Testis (tissue), 5 donors: ENCODE measurements at places on chromosomes 4 and X.
A peak's percentile ranks its signal among the peaks of the same experiment; 100 is the strongest.

DNA sequence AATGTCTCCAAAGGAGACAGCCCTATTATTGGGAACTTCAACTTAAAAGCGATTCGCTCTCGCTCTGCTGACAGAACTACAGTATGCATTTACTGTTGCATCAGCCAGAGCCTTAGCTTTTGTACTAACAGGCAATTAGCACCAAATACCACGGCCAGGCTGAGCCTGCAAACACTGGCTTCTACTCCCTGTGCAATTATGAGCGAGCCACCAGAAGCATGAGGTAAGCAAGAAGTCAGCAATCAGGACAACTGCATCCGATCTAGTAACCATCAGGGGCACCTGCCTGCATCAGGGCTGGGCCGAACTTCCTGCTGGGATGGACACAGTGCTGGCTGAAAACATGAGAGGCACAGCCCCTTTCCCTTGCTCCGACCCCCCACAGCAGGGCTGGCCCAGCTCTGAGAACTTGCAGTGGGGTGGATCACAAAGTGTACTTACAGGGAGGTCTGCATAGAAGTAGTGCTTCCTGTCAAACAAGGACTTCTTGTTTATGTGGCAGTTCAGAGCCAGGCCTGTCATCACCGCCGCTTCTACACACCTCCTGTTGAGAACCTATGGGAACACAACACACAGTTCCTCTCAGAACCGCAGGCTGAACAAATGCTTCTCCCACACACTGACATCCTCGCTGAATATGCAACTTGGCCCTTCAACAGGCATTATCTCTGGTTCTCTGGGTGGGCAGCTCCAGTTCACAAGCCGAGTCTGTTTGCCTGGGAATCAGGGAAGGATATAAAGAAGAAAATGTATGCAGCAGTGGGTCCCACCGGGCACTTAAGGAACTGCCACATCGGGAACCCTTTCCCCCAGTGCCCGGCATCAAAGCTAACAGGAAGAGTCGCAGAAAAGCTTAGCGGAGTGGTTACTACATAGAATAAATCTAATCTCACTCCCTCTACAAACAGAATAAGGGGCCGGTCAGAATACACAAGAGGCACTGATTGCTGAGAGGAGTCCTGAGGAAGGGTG, 41.5 kb downstream of the GATB start:
- no peak overlapping the region for H3K4me3 ChIP-seq
- no peaks in the 10 kb centered on the region for H3K4me1 ChIP-seq
- H3K36me3 ChIP-seq = no peaks in the 10 kb centered on the region
- no peak overlapping the region for H3K27ac ChIP-seq

DNA sequence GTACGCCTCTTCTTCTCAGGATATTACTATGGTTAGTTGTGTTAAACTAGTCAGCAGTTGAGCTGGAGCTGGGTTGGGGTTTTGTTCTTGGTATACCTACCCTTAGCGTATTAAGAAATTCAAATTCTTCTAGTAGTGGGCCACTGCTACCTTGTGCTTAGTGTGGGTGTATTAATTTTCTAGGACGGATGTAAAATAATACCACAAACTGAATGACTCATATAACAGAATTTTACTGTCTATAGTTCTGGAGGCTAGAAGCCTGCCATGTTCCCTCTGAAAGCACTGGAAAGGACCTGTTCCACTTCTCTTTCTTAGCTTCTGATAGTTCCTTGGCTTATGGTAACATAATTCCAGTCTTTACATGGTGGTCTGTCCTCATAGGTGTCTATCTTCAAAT, 1274.7 kb downstream of the ADGRL3 start:
- DNase-seq = no peak
- no peaks in the 10 kb centered on the region for H3K27me3 ChIP-seq
- no peak overlapping the region for H3K4me3 ChIP-seq
- H3K27ac ChIP-seq = no peak overlapping the region
- no peaks in the 10 kb centered on the region for H3K36me3 ChIP-seq
- no peaks in the 10 kb centered on the region for H3K4me1 ChIP-seq

- H3K27ac ChIP-seq = no peak overlapping the region
- H3K4me1 ChIP-seq = no peaks in the 10 kb centered on the region
- H3K36me3 ChIP-seq = no peaks in the 10 kb centered on the region
- DNase-seq = no peak
- no peak overlapping the region for H3K4me3 ChIP-seq
Measured at GRCh38 chrX:34631479-34632220, 25.4 kb downstream of the TMEM47 start.

DNA sequence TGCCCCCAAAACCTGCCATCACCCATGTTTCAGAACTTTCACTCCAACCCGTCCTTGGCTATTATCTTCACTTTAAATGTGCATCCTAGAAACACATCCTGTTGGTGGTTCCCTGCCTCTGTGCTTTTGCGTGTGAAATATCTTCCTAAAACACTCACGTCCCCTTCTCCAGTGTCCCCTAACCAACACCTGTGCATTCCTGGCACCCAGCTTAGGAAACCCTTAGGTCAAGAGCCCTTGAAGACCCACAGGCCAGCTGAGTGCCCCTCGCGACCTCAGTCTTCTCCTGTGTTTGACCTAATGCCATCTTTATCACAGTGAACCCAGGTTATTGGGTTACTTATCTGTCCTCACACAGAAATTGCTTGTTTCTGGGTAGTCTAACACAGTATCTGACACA, 117.6 kb downstream of the STK32B start:
- H3K27me3 ChIP-seq = no peaks in the 10 kb centered on the region
- DNase-seq = no peak
- no peak overlapping the region for H3K4me3 ChIP-seq
- H3K36me3 ChIP-seq = no peaks in the 10 kb centered on the region
- H3K27ac ChIP-seq = no peak overlapping the region

GRCh38 chr4:7803992-7804755, 135.5 kb downstream of the AFAP1 start:
- H3K4me3 ChIP-seq = no peak overlapping the region
- H3K36me3 ChIP-seq = no peaks in the 10 kb centered on the region
- no peaks in the 10 kb centered on the region for H3K27me3 ChIP-seq
- H3K4me1 ChIP-seq = peaks cover 14% of the 10 kb centered on the region
- H3K27ac ChIP-seq = no peak overlapping the region

GRCh38 chr4:152094970-152095700, 334.3 kb upstream of the GATB start:
- H3K4me1 ChIP-seq = no peaks in the 10 kb centered on the region
- no peak overlapping the region for H3K27ac ChIP-seq
- no peak overlapping the region for H3K4me3 ChIP-seq
- H3K36me3 ChIP-seq = no peaks in the 10 kb centered on the region

GRCh38 chr4:64899563-64899962, 490.3 kb upstream of the TECRL start:
- H3K4me3 ChIP-seq = no peak overlapping the region
- no peaks in the 10 kb centered on the region for H3K36me3 ChIP-seq
- H3K27me3 ChIP-seq = no peaks in the 10 kb centered on the region
- DNase-seq = no peak
- no peaks in the 10 kb centered on the region for H3K4me1 ChIP-seq

- H3K4me3 ChIP-seq = no peak overlapping the region
- H3K4me1 ChIP-seq = no peaks in the 10 kb centered on the region
- H3K27ac ChIP-seq = no peak overlapping the region
- H3K36me3 ChIP-seq = no peaks in the 10 kb centered on the region
- H3K27me3 ChIP-seq = no peaks in the 10 kb centered on the region
Measured at GRCh38 chrX:31872007-31872406, 800.2 kb upstream of the FTHL17 start.

DNA sequence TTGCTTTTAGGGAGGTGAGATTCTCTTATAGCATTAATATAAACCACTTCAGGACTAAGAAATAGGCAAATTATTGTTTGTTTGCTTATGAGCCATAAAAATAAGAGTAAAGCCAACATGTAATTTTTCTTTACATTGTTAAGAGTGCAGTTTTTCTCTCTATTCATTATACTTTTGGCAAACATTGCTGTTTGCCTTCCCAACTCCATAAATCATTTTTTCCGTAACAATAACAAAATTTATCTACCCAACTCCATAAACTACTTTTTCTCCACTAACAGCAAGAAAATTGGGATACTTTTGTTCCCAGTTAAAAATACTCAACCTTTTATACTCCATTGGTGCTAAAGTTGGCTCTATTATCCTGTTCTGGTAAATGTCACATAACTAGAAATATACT, 229.7 kb upstream of the GPRIN3 start:
- H3K4me1 ChIP-seq = no peaks in the 10 kb centered on the region
- no peaks in the 10 kb centered on the region for H3K36me3 ChIP-seq
- no peak overlapping the region for H3K4me3 ChIP-seq
- H3K27me3 ChIP-seq = no peaks in the 10 kb centered on the region
- H3K27ac ChIP-seq = no peak overlapping the region

GRCh38 chr4:74874753-74875367, 58.1 kb upstream of the PARM1 start:
- peak; percentile 63 for DNase-seq
- H3K27me3 ChIP-seq = no peaks in the 10 kb centered on the region
- H3K4me3 ChIP-seq = no peak overlapping the region

GRCh38 chr4:105327956-105328355, 145.9 kb downstream of the PPA2 start:
- no peaks in the 10 kb centered on the region for H3K36me3 ChIP-seq
- no peaks in the 10 kb centered on the region for H3K27me3 ChIP-seq
- H3K27ac ChIP-seq = no peak overlapping the region
- no peak overlapping the region for H3K4me3 ChIP-seq
- no peak for DNase-seq
- no peaks in the 10 kb centered on the region for H3K4me1 ChIP-seq

DNA sequence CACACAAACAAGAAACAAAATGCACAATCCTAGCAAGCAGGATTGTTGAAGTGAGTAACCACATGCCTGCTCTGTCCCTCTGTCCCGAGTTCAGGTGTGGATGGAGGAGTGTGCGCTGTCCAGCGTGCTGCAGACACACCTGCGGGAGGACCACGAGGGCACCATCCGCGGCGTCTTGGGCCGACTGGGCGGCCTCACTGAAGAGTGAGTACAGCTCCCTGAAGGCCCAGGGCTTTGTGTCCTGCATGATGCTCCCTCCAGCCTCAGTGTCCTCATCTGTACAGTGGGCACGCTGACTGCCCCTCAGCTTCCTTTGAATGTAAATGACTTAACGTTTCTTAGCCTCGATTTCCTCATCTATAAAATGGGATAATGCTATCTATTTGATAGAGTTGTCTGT, 82.5 kb downstream of the EVC start:
- no peak for DNase-seq
- no peak overlapping the region for H3K27ac ChIP-seq
- H3K36me3 ChIP-seq = no peaks in the 10 kb centered on the region
- no peaks in the 10 kb centered on the region for H3K27me3 ChIP-seq

- H3K36me3 ChIP-seq = no peaks in the 10 kb centered on the region
- H3K4me1 ChIP-seq = no peaks in the 10 kb centered on the region
- H3K27ac ChIP-seq = no peak overlapping the region
- no peak for DNase-seq
- H3K27me3 ChIP-seq = no peaks in the 10 kb centered on the region
- H3K4me3 ChIP-seq = no peak overlapping the region
Measured at GRCh38 chr4:150960079-150960478, 55.0 kb downstream of the LRBA start.

GRCh38 chrX:40406330-40406859, 174.4 kb upstream of the ATP6AP2 start:
- no peak for DNase-seq
- peaks cover 4% of the 10 kb centered on the region for H3K4me1 ChIP-seq
- H3K4me3 ChIP-seq = no peak overlapping the region
- H3K36me3 ChIP-seq = no peaks in the 10 kb centered on the region

DNA sequence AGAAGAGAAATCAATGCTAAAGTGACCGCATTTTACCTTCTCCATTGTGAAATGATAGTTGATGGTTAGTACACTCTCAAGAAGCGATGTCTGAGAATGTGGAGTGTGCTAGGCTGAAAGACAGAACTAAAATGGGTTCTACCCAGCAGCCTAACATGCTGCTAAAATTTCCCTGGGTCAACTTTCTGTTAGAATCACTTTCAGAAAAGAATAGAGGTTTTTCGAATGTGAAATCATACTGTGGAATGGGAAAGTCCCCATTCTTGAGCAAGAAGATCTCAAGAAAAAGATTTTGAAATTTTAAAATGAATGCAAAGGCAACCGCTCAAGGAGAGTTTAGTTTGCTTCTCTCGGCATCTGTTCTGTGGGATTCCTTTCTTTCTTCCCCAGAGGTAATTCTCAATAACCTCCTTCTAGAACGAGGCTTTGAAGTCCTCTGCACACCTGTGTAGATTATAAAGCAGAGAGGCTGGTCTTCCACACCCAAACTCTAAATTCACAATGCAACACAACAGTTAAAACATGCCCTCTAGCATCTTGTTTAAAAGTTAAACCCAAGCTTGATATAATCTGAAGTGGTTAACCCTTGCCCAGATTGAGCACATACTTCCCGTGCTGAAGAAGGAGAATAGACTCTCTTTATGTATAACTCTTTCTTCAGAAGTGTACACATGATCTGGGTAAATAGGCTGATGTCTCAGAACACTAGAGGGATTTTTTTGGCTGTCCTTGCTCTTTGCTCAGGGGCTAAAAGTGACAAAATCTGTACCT, 208.7 kb upstream of the KLF3 start:
- no peak overlapping the region for H3K4me3 ChIP-seq
- no peaks in the 10 kb centered on the region for H3K36me3 ChIP-seq
- H3K27me3 ChIP-seq = no peaks in the 10 kb centered on the region
- no peaks in the 10 kb centered on the region for H3K4me1 ChIP-seq
- DNase-seq = no peak
- no peak overlapping the region for H3K27ac ChIP-seq

DNA sequence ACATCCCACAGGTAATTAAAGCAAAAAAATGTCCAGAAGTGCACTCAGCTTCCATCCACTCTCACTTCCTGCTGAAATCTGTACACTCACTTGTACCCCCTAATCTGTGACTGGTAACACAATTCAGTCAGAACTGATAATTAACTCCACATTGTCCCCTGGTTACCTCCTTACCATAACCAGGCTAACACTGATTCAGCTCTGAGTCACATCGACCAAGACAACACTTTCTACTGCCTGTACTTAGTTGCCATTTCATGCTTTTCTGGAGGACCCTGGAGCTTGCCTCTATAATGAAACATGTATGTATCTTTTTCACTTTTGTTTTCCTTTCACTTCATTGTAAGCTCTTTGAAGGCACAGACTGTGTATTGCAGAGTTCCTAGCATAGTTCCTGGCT, 130.9 kb upstream of the GABRG1 start:
- no peaks in the 10 kb centered on the region for H3K27me3 ChIP-seq
- no peak overlapping the region for H3K27ac ChIP-seq
- no peaks in the 10 kb centered on the region for H3K4me1 ChIP-seq

DNA sequence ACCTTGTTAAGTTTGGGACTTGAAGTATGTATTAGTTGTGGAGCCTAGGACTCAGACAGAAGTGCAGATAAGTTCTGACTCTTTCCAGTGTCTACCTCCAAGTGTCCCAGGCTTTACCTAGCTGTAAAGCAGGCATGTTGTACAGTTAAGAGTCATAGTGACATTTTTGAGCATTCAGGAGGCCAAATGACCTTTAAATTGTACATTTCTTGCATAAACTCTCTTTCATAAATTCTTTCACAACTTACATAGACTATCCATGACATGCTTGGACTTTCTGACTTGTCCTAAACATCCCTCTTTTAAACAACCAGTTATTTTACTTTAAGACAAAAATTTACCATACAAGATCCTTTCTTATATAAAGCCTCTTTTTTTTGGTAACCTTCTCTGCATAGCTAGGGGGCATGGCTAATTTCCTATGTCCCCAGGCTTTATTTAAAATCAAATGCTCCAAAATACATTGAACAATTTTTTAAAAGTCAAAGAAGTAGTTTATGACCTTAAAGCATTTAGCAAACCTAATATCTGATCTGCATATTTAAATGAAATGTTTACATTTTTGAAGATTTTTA, 40.1 kb upstream of the UGT8 start:
- no peak for DNase-seq
- no peak overlapping the region for H3K4me3 ChIP-seq
- H3K27me3 ChIP-seq = no peaks in the 10 kb centered on the region
- no peaks in the 10 kb centered on the region for H3K36me3 ChIP-seq
